Progenitor cell of endocrine pancreas (in vitro differentiated cells): ENCODE measurements at places on chromosomes 5 and 9. TPM values are rescaled to one million over a fixed set of nuclear protein-coding genes. Genes with fewer than 3 reads are reported as not detected.
A peak's percentile ranks its signal among the peaks of the same experiment; 100 is the strongest.

The ARHGEF28 gene
- 15.0 and 17.0 TPM in 2 replicates for total RNA-seq

The PROB1 gene
- total RNA-seq, result 2.0 and 2.2 TPM in 2 replicates

The STING1 gene
- 0.53 TPM in 1 of 2 replicates, not detected in the other for total RNA-seq

The RASEF gene
- total RNA-seq, result 13.1 and 14.1 TPM in 2 replicates

DNA sequence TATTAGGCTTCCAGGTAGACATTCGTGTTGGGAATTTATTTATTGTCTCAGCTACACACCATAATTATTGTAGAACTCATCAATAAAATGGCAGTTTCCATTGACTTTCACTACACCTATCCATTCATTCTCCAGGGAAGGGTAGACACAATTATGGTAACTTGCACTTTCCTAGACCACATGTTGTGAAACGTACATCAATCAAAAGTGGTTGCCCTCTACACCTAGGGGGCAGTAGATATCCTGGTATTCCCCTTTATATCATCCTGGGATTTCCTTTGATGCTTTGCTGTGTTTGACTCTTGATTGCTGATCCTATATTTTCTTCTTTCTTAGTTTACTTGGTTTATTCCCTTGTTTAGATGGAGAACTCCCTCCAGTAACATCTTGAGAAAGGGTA, 47.9 kb downstream of the ADGRV1 start:
- peaks cover 4% of the 10 kb centered on the region for H3K36me3 ChIP-seq
- H3K27me3 ChIP-seq, result no peaks in the 10 kb centered on the region
- DNase-seq, result no peak
- peaks cover 2% of the 10 kb centered on the region for H3K4me1 ChIP-seq
- H3K4me3 ChIP-seq, result no peak overlapping the region
- no peak overlapping the region for H3K27ac ChIP-seq

- no peaks in the 10 kb centered on the region for H3K36me3 ChIP-seq
- DNase-seq, result no peak
- H3K27ac ChIP-seq, result no peak overlapping the region
- H3K4me3 ChIP-seq, result no peak overlapping the region
- no peaks in the 10 kb centered on the region for H3K27me3 ChIP-seq
- peaks cover 24% of the 10 kb centered on the region for H3K4me1 ChIP-seq
Observed at GRCh38 chr9:110129425-110129824, 78.5 kb downstream of the C9orf152 start.

- H3K27ac ChIP-seq, result peak within 1 kb of the TSS; percentile 44
- peak within 1 kb of the TSS; percentile 79 for H3K4me3 ChIP-seq
- peaks cover 13% of the 10 kb centered on the region for H3K27me3 ChIP-seq
Observed at GRCh38 chr9:35689542-35690293, at the start of gene TPM2. Gene TPM2, minus strand, starts transcription at chr9:35689925. Its CDS starts 108 bp downstream, at chr9:35689817.

DNA sequence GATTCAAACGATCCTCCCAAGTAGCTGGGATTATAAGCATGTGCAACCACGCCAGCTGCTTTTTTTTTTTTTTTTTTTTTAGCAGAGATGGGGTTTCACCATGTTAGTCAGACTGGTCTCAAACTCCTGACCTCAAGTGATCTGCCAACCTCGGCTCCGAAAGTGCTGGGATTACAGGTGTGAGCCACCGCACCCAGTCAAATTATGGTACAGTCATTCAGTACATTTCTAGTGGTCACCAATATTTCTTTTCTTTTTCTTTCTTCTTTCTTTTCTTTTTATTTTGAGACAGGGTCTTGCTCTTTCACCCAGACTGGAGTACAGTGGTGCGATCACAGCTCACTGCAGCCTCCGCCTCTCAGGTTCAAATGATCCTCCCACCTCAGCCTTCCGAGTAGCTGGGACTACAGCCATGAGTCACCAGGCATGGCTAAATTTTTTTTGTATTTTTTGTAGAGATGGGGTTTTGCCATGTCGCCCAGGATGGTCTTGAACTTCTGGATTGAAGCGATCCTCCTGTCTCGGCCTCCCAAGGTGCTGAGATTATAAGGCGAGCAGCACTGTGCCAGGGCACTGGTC, 25.4 kb upstream of the DCP2 start:
- H3K4me1 ChIP-seq, result no peaks in the 10 kb centered on the region
- H3K27ac ChIP-seq, result no peak overlapping the region
- H3K4me3 ChIP-seq, result no peak overlapping the region
- peaks cover 2% of the 10 kb centered on the region for H3K36me3 ChIP-seq

GRCh38 chr9:2262386-2263071, 247.4 kb downstream of the SMARCA2 start:
- H3K27me3 ChIP-seq, result peaks cover 41% of the 10 kb centered on the region
- peaks cover 6% of the 10 kb centered on the region for H3K4me1 ChIP-seq
- no peak for DNase-seq
- H3K4me3 ChIP-seq, result no peak overlapping the region
- H3K27ac ChIP-seq, result no peak overlapping the region

DNA sequence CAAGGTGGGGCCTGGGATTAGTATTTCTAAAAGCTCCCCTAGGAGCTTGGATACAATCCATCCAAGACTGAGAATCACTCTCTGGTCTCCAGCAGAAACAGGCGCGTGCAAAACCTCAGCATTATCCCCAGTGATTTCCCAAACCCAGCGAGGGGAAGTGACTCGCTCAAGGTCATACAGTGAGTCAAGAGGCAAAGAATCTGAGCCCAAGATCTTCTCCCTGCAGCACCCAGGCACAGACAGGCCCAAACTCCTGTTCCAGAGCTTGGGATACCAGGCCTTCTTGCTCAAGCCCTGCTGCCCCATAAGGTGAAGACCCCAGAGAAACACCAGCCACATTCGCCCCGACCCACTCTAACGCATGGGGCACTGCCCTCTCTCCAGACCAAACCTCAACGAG, 33.2 kb downstream of the SHB start:
- no peaks in the 10 kb centered on the region for H3K36me3 ChIP-seq
- H3K27ac ChIP-seq, result no peak overlapping the region
- H3K27me3 ChIP-seq, result no peaks in the 10 kb centered on the region

- peaks cover 3% of the 10 kb centered on the region for H3K4me1 ChIP-seq
- H3K27me3 ChIP-seq, result no peaks in the 10 kb centered on the region
- no peak overlapping the region for H3K4me3 ChIP-seq
- no peak overlapping the region for H3K27ac ChIP-seq
Observed at GRCh38 chr5:150458802-150459557, 9.4 kb upstream of the RPS14 start.

- DNase-seq, result no peak
- peaks cover 31% of the 10 kb centered on the region for H3K4me1 ChIP-seq
- H3K27me3 ChIP-seq, result peaks cover 11% of the 10 kb centered on the region
- no peak overlapping the region for H3K4me3 ChIP-seq
- no peak overlapping the region for H3K27ac ChIP-seq
Observed at GRCh38 chr9:82601293-82601771, 461.6 kb downstream of the RASEF start.

DNA sequence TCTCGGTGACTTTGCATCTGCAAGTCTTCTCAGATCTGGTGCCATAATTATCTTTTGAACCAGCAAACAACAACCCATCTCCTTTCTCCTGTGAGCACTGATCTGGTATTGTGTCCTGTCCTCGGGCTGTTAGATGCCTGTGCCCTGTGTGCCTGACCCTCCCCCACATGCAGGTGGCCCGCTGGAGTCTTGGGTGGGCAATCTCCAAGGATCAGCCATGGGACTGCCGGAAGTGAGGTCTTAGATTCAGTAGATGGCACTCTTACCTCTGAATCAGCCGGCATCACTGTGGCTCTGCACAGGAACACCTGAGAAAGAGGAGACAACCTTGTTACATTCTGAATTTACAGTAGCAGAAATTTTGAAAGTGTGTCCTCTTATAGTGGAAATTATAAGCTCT, 172.4 kb downstream of the IRX2 start:
- H3K4me3 ChIP-seq, result no peak overlapping the region
- H3K4me1 ChIP-seq, result peaks cover 2% of the 10 kb centered on the region
- H3K36me3 ChIP-seq, result no peaks in the 10 kb centered on the region

- DNase-seq, result no peak
- peaks cover 17% of the 10 kb centered on the region for H3K4me1 ChIP-seq
- no peaks in the 10 kb centered on the region for H3K36me3 ChIP-seq
- H3K4me3 ChIP-seq, result no peak overlapping the region
Observed at GRCh38 chr9:2413160-2413805, 208.3 kb upstream of the VLDLR start.

GRCh38 chr9:4799033-4799430, 6.3 kb downstream of the RCL1 start:
- peaks cover 4% of the 10 kb centered on the region for H3K36me3 ChIP-seq
- H3K27ac ChIP-seq, result peak overlapping the region; percentile 53
- no peak overlapping the region for H3K4me3 ChIP-seq
- H3K4me1 ChIP-seq, result peaks cover 18% of the 10 kb centered on the region
- no peak for DNase-seq

DNA sequence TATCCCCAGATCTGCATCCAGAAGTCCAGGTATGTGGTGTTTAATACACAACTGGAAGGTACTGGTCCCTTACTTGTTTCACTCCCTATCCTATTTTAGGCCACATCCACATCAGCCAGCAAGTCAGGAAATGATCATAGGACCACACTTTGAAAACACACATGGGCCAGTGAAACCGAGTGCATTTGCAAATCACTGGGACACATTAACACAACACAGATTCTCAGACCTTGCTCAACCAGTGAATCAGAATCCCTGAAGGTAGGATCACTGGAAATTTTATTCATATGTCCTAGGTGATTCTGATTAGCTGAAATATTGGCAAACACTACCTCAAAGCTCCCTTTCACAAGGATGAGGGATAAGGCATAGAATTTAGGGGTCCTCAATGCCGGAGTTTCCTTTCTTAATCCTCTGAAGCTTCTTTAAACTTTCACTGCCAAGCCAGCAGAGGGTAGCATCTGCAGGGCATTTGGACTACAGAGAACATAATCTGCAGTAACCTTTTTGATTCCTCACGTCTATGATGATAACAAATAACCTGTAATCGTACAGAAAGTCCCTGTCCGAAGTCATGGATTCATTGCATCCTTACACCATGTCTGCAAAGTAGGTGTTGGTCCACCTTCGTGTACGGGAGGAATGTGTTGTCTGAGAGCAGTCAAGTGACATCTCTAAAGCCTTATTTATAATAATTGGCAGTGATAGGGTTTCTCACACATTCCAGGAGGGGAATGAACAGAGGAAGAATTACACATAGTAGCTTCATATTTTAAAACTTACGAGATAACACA, 11.0 kb upstream of the ABLIM3 start:
- no peak overlapping the region for H3K27ac ChIP-seq
- peaks cover 38% of the 10 kb centered on the region for H3K27me3 ChIP-seq
- no peak overlapping the region for H3K4me3 ChIP-seq
- no peaks in the 10 kb centered on the region for H3K36me3 ChIP-seq
- H3K4me1 ChIP-seq, result peaks cover 6% of the 10 kb centered on the region

DNA sequence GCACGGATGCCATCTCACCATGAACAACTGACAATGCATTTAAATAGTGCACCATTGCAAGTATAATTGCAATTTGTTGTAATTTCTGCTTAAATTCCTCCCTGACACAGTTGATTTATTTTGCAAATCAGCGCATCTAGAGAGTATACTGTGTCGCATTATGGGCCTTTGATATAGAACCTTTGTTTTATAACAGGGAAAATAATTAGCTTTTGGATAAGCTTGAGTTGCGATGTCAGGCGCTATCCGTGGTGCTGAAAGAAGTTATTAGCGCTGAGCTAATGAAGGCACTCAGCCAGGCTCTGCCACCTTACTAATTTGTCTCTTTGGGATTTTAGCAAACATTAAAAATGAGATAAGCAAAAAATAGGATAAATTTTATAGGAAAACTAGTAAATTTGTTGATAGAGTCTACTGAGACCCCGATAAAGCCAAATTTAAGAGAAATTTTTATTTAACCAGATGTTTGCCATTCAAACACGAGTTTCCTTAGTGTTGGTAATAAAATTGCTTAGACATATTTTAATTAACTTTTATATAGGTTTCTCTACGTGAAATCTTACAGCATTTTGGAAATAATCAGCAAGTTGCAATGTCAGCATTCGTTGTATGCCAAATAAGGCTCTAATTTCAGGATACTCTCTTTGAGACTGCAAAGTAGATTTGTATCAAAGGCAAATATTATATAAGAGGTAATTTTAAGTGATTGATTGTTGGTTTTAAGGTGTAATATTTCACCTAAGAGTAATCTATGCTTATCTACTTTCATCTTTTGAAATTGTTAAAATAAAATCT, 355.5 kb downstream of the TLR4 start:
- H3K27me3 ChIP-seq, result no peaks in the 10 kb centered on the region
- no peak overlapping the region for H3K27ac ChIP-seq
- H3K36me3 ChIP-seq, result no peaks in the 10 kb centered on the region

DNA sequence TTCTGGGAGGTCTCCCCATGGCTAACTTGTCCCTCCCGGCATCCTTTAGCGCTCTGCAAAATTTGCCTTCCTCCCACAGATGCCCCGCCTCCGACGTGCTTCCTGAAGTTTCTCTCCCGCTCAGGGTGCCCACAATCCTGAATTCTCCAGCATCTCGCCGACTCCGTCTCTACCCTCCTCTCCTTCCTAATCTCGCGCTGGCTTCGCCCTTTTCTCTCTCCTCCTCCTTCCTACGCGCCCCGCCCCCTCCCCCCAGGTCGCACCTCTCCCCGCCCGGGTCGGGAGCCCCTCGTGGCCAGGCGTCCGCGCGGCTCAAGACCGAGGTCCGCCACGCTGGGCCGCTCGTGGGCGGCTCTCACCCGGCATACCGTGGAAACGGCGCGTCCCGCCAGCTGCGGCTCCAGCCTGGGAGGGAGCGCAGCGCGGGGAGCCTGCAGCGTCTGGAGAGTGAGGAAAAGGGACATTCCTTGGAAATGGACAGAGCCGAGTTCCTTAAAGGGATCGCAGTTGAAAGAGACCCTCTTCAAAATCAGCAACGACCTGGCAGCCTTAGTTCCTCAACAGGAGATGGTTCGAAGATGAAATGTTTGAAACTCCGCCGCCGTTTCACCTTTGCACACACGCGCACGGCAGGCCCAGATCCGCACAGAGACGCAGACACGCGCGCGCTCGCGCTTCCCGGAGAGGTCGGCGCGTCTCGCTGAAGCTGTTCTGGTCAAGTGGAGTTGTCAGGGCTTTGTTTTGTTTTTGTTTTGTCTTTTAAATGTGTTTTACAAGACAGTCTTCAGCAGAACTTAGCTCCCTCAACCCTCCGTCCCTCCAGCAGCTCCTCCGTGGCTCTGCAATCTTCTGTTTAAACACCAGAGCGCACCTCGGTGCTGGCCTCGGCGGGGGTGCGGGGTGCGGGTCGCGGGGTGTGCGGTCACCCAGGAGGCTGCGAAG, 5.0 kb upstream of the IRX2 start:
- DNase-seq, result no peak
- no peaks in the 10 kb centered on the region for H3K36me3 ChIP-seq
- H3K27ac ChIP-seq, result peak overlapping the region; percentile 42
- peak overlapping the region; percentile 70 for H3K4me3 ChIP-seq
- peaks cover 89% of the 10 kb centered on the region for H3K27me3 ChIP-seq
- peaks cover 11% of the 10 kb centered on the region for H3K4me1 ChIP-seq

- H3K27ac ChIP-seq, result peak overlapping the region; percentile 46
- peak overlapping the region; percentile 74 for H3K4me3 ChIP-seq
- no peak for DNase-seq
- H3K4me1 ChIP-seq, result peaks cover 7% of the 10 kb centered on the region
- peaks cover 69% of the 10 kb centered on the region for H3K27me3 ChIP-seq
Observed at GRCh38 chr5:77209495-77210090, 887 bp upstream of the PDE8B start.
